ENCODE measurements at places on chromosomes 11 and 22.

DNA sequence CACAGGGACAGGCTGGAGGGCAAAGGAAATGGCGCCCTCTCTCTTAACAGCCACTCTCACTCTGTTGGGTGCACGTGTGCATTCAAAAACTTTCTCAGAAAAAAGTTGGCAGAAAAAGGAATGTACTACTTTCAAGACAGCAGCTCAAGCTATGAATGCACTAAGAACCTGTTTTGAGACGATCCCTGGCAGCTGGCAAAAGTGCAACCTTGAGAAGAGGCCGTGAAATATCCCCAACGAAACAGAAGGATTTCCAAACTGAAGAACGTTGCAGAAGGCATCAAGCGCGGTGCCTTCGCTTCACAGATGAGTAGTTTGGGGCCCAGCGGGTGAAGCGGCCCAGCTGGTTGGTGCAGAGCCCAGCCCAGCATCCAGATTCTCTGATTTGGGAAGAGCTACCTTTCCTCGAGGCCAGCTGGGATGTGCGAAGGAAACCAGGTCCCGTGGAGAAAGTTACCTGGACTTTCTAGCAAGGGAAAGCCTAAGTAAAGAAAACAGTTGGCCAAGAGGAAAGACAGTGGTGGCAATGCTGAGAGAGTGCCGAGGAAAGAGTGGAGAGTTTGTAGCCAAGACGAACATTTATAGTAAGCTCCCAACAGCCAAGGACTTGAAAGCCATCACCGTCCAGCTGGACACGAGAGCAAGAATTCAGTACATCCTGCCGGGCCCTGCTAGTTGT lies 16.3 kb downstream of the IFT27 start:
- DNase-seq: no peak

DNA sequence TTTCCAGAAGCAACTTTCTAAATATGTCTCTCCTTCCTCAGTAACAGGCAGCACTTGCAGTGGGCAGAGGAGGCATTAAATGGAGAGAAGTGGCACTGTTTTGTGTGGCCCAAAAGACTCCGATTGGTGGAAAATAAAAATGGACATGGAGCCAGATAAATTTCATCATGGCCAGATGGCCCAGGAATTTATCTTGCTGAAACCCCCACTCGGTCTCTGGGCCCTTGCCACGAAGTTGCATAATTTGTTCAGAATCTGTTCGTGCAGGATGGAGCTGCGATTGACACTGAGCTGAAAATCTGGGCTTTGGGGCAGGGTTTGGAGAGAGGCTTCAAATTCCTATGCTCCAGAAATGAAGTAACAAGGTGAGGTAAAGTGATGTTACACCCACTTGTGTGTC lies 65.5 kb downstream of the C11orf91 start:
- DNase-seq: no peak

DNA sequence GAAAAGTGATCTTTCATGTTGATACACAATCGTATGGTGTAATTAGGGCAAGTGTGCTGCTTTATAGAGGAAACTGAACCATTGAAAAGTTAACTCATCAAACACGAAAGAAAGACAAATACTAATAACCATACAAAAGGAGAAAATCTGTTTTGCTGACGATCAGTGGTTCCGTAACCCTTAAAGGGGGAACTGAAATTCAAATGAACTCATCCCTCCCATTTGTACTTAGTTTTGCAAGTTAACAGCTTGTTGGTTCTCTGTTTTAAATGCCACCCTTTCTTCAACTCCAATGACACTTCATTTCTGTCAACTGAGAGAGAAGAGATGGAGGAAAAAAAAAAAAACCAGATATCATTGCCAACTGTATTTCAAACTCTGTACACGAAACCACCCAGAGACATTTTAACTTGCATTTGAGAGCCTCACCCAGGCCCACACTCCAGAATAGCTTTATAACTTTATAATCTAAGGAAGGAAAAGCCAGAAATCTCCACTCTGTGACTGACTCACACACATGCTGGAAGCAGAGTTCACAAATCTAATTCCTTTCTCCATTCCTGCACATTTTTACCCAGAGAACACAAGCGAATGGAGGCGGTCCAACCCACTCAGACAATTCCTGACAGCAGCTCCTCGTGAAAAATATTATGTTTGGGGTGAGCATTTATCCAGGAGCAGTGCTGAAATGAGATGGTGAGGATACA lies 17.4 kb upstream of the CSNK2A3 start:
- no peak for DNase-seq

DNA sequence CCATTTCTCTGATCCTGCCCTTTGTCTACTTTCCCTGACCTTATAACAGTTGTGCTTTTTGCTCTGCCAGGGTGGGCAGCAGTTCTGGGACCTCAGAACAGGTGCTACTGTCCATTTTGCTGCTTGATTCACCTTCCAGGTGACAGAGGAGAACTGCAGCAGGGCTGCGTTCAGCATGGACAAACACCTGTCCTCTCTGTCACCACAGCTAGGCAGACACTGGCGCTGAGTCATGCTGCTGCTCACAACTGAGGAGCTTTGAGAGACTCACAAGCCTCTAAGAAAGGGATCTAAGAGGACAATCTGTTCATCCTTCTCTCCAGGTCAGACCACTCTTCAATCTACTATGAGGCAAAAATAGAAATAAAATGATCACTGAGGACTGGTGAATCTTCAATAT lies 1144.5 kb upstream of the CCDC90B start:
- no peak for DNase-seq

DNA sequence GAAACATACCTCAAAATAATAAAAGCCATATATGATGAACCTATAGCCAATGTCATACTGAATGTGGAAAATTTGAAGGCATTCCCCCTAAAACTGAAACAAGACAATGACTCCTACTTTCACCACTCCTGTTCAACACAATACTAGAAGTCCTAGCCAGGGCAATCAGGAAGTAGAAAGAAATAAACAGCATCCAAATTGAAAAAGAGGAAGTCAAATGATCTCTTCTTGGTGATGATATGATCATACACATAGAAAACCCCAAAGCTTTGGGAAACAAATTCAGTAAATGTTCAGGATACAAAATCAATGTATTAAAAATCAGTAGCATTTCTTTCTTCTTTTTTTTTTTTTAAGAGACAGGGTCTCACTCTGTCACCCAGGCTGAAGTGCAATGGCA lies 109.9 kb downstream of the DLG2 start:
- no peak for DNase-seq
